ENCODE measurements at places on chromosomes 4 and X.

DNA sequence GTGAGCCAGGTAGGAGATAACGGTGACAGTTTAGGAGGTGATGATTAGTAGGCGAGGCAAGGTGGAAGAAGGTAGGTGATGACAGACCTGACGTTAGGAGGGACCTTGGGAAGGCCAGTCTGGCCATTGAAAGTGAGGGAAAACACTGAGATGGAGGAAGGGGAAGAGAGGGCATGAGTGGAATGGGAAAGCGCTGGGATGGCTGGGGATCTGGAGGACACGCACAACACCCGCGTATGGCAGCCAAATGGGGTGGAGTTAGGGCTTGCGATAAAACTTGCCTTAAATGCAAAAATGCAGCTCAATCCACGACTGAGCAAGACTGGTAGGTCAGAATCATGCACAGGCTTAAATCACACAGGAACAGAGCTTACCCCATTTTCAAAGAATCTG lies 605 bp upstream of the CDKL2 start:
- no peak for DNase-seq

DNA sequence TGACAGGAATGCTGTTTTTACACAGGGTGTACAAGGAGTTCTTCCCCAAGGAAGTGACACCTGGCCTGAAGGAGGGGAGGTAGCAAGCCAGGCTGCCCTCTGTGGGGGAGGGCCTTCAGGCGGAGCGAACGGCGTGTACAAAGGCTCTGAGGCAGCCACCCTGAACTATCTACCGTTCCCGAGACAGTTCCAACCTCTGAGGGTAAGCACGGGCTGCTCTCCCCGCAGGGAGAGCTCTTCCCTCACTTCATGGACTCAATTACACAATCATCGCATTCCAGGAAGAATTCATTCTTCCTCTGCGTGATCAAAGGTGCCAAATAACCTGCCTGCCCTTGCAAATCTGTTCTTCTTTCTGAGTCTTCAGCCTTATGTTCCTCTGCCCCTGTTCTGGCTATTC lies 4.8 kb downstream of the ELK1 start:
- no peak for DNase-seq

GRCh38 chr4:37627263-37627662 lies 58.9 kb downstream of the RELL1 start:
- DNase-seq: no peak

DNA sequence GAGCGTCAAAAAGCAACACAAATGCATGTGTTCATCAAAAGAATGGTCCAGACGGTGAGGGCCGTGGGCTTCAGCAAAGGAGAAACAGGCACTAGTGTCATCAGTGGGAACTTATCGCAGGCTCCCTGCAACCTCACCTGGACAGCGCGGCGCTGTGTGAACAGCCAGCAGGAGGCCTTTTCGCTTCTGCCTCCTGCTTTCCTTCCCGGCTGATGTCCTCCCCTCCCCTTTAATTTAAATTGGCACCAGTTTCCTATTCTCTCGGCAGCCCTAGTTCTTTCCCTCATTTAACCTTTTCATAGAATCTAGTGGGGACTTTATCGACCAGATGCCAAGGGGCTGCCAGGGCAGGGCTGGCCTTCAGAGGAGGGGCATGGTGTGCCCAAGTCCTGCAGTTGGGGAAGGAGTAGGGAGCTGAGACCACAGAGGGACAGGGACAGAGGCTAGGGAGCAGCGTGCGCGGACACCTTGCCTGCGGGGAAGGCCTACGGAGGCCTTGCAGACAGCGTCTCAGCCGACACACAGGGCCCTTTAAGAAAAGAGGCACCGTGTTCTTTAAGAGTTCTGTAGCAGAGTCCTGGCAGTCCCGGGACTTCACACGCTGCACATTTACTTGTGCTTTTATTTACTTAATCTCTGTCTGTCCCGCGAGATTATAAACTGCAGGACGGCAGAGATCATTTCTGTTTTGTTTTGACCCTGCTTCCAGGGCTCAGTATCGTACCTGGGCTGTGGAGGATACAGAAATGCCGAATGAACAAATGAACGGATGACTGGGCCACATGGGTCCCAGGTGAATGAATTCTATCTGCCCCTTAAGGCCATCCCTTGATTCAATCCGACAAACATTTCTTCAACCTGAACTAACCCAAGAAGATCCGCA lies 8.4 kb upstream of the SORBS2 start:
- no peak for DNase-seq

GRCh38 chr4:175784986-175785525 lies 27.0 kb downstream of the GPM6A start:
- DNase-seq: no peak

GRCh38 chrX:80334583-80334982 lies 85.7 kb upstream of the TENT5D start:
- no peak for DNase-seq

- DNase-seq: no peak
These were observed 509.1 kb upstream of the SPANXN1 start for GRCh38 chrX:144738246-144738645.

- DNase-seq: no peak
These were observed 385.9 kb upstream of the NOCT start for GRCh38 chr4:138629669-138630068.

DNA sequence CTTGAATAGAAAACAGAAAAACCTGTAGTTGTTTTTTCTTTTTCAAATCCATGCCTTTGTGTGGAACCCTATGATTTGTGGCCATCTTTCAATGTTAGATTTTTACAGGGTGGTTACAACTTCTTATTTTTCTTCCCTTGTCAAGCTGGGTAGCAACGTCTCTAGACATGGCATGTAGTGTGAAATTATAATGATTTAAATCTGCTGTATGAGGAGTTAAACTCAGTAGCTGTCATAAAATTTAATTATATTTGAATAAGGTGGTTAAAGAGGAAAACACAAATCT lies 78.1 kb upstream of the CBLL2 start:
- DNase-seq: no peak

DNA sequence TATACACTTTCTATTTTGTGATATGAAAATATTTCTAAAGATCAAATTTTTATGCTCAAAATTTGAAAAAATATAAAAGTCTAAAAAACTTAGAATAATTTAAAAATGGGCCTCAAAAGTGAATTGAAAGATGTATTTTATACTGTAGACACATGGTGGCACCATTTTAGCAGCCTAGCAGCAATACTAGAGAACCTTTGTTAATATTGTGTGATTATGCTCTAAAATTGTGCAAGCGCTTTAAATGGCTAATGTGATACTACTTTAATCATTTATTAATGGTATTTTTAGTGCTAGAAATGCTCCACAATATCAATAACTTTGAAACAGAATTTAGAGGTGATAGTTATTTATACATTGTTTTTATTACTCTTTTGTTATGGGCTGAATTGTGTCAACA lies 3.7 kb upstream of the GUF1 start:
- DNase-seq: no peak

- DNase-seq: no peak
These were observed 11.2 kb upstream of the CXCR3 start for GRCh38 chrX:71629467-71629866.

DNA sequence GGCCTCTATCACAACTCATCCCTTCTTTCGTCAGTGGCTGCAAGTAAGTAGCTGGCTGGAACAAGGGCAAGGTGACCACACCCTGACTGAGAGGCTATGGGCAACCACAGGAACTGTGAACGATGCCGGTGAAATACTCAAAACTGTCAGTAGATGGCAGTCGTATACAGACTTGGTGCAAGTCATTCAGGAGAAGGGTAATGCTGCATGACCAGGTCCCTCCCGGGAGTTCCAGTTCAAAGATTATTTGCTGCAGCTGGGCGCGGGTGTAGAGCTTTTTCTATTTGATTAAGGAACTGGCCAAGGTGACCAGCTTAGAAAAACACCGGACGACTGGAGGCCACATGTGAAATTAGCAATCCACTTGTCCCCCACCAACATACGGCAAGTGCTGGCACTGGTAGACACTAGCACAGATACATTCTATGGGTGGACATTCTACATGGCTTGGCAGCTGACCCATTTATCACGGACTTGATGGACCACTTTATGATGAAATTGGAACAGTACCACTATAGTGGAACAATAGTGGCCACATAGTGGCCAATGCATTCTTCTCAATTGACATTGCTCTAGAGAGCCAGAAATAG lies 726.6 kb downstream of the TRAM1L1 start:
- DNase-seq: no peak

DNA sequence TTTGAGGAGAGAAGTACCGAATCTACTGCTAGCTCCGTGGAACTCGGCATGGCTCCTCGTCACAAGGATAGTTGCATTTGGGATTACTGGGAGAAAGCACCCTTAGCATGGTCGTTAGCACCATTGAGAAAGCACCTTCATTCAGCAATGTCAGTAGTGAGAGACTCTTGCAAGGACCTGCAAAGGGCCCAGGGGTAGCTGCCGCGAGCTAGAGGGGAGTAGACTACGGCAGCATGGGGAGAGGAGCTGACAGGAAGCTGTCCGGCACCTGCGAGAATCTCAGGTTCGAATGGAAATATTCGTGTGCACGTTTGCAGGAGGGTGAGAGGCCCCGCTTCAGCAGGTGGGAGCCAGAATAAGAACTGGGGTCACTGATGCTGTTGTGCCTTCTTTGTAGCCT lies 20.2 kb downstream of the TLR10 start:
- no peak for DNase-seq

GRCh38 chrX:35682476-35682875 lies 115.7 kb upstream of the MAGEB16 start:
- no peak for DNase-seq

GRCh38 chrX:118980761-118981160 lies 6.3 kb downstream of the LONRF3 start:
- DNase-seq: no peak

GRCh38 chr4:16253127-16253960 lies 27.1 kb upstream of the TAPT1 start:
- DNase-seq: no peak

- DNase-seq: no peak
These were observed 7.7 kb downstream of the ATP5ME start for GRCh38 chr4:666436-666810.

DNA sequence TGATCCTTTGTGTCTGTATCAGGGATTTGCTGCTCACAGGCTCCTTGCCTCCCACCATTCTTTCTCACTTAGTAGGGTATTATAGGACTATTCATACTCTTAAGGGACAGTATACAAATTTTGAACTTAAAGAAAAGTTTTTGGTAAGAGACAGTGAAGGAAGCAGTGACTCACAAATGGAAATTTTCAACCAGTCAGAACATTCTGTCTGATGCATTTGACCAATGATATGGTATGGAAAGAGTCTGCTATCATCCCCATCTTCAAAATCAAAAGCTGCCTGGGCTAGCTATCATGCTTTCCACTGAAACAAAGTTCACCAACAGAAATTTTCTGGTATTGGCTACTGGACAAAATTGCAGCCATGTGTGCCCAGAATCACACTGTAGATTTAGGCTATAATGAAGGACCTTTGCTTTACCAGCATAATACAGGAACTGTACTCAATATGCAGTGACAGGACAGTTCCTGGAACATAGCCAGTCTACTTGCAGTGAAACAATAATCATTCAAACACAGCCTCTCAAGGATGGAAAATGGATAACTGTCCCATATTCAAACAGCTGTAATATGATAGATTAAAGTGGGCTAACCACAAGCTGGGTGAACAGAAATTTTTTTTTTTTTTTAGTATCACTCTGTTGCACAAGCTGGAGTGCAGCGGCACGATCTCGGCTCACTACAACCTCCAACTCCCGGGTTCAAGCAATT lies 109.0 kb upstream of the ACSL4 start:
- no peak for DNase-seq

DNA sequence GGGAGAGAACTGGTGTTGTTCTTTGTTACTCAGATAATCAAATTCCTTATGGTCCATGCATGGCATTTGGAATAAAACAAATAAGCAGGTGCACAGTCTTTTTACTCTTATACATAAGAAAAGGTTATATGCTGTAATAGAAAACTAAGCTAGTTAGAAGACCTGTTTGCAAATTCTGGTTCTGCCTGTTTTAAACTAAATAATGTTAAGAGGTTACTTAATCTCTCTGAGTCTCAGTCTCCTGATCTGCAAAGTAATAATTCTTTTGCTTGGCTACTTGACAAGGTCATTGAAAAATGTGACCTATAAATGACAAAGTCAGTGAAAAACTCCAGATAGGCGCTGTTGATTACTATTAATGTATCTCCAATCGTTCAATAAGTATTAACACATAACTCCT lies 42.5 kb upstream of the ANXA3 start:
- no peak for DNase-seq

DNA sequence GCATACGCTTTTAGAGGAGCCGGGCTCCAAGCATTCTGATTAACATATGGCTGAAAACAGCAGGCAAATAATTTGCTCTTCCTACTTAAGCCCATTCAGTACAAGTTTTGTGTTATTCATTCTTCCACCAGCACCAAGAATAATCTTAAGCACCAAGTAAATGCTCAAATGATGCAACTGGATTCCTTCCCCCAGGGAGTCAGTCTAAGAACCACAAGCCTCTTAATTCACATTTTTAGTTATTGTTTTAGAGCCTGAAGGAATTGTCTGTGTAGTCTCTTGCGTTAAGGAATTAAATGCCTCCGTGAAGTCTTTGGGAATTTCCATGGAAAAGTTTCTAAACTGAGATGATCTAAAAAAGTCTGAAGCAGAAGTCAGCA lies 61.5 kb upstream of the MAGEB2 start:
- no peak for DNase-seq

DNA sequence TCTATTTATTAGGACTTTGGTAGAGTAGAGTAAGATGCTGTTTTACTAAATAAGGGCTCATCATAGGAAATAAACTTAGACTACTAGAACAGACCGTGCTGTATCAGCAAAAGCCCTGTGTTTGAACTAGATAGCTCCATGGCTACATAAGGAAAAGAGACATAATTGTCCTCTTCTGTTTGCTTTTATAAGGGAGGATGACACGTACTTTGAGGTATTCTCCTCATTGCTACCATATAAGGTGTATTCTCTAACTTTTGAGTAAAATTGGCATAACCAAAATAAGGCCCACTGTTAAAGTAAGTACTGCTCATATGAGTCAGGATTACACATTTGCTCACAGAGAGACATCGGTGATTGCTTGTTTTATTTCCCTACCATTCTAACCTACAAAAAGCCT lies 64.3 kb downstream of the PDLIM5 start:
- no peak for DNase-seq

GRCh38 chr4:75678473-75678872 lies 5.3 kb upstream of the G3BP2 start:
- DNase-seq: no peak

DNA sequence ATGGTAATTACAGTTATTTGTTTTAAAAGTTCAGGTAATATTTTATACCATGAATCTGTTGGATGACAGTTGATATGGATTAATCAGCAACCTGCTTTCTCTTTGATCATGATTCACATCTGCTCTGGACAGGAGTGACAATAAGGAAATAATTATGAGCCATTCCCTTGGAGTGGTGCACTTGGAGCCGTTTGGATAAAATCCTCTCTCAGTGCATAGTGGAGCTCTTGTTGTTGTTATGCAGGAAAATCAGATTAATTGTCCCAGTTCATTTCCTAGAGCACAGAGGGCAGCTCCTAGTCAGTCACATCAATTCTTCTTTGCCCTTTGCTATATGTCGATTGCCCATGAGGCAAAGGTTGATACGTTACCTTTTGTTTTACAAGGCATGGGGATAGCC lies 668.3 kb upstream of the NR3C2 start:
- no peak for DNase-seq

DNA sequence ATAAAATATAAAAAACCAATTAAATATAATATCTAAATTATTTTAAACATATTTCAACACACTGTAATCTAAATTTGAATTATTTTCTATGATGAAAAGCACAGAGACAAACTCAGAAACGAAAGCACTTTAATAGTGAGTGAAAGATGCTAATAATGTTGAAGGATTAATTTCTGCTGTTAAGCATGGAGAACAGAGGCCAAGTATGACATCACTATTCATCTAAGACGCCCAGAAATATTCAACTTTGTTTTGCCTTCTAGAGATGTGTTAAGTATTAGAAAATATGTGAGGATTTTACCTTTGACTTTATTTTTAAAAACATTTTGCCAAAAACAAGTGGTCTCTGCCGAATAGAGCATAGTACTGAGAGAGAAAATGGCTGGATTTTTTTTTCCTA lies 19.3 kb downstream of the ARHGEF6 start:
- DNase-seq: no peak

All from activated T-helper 1 cell treated with anti-CD3 and anti-CD28 coated beads, Interleukin-2, amount 50 U/mL, for 16 hours (primary cell).